ENCODE measurements at places on chromosomes 13 and 19.
A peak's percentile ranks its signal among the peaks of the same experiment; 100 is the strongest.

DNA sequence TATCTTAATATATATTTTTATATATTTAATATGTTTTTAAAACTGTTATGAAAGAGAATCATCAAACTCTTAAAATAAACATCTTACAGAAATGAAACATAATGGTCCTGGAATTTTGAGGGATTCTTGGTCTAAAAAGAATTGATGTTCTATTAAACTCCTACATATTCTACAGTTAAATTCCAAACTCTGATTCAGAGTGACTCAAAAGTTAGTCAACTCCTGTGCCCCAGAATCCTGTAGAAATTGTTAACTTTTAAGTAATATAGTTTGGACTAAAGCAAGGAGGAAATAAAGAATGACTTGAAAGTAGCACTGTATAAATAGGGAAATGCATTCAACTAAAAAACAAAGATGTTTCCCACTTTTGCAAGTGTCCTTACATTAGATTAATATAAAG, 47.7 kb downstream of the FNDC3A start:
- no peak for DNase-seq

DNA sequence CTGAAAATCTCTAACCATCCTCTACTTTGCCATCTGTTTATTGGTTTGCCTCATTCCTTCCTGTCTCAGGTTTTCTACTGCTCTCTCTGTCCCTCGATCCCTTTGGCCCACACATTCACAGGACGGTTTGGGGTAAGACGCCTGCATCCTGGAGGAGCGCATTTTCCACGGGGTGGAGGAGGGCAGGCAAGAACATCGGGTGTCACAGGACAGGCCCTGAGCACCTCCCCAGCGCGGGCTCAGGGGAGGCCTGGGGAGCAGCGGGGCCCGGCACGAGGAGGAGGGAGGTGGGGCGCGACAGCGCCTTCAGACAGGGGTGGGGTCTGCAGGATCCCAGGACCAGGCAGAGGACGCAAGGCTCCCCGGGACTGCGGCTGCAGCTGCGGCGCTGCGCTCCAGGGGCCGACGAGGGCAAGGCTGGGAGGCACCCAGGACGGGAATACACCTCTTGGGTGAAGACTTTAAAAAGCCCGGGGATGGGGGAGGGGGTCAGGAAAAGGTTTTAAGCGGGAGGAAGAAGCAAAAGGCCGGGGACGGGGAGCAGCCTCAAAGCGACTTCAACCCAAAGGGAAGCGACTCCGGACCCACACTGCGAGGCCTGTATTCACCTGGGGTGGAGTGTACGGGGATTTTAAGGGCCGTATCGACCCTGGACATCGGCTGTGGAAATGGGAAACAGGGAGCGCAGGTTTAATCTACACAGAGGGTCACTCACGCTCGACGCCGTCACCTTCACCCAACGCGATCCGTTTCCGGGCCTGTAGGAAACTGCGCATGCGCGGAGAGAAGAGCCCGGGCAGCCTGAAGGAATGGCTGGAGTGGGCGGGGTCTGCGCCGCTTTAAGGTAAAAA, at the start of gene ZNF415:
ZNF415 (minus strand) TSS at position 770 of the 851 bp plus-strand sequence. CDS start 10,234 bp downstream, outside the sequence.
- DNase-seq: peak; percentile 66

DNA sequence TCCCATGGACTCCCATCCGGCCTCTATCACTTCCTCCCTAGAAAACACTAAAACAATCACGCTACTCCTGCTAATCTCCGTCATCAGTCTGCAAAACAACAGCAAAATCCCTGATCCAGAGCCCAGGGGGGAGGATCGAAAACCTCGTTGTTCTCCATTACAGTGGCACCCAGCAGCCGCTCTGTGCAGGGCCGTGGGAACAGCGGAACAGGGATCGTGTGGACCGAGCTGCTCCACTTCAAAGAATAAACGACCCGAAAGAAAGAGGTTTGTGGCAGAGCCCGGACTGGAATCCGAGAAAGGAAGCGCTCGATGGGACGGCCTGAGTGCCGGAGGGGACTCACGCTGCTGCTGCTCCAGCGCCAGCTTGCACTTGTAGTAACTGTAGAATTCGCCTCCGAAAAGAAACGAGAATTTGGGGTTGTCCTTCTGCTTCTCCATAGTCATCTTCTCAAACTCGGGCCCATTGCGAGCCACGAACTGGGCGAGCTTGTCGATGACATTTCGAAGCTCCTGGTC, 652 bp downstream of the CHERP start:
- no peak for DNase-seq

GRCh38 chr13:75836441-75836840, 200.3 kb downstream of the LMO7 start:
- no peak for DNase-seq

DNA sequence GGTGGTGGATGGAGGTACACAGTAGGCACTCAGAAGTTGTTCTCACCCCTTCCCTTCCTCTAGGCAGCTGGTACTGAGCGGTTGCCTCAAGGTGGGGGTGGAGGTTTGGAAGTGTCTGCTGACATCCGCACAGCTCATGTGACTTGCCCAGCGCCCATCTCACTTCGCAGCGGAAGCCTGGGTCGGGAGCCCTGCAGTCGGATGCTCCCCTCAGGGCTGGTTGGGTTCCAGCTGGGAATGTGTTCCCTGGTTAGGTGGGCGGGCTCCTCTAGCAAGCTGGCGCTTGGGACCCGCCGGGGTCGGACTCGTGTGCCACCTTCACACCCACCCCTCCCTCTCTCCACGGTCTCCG, 10.2 kb downstream of the PPP1R37 start:
- DNase-seq: no peak

DNA sequence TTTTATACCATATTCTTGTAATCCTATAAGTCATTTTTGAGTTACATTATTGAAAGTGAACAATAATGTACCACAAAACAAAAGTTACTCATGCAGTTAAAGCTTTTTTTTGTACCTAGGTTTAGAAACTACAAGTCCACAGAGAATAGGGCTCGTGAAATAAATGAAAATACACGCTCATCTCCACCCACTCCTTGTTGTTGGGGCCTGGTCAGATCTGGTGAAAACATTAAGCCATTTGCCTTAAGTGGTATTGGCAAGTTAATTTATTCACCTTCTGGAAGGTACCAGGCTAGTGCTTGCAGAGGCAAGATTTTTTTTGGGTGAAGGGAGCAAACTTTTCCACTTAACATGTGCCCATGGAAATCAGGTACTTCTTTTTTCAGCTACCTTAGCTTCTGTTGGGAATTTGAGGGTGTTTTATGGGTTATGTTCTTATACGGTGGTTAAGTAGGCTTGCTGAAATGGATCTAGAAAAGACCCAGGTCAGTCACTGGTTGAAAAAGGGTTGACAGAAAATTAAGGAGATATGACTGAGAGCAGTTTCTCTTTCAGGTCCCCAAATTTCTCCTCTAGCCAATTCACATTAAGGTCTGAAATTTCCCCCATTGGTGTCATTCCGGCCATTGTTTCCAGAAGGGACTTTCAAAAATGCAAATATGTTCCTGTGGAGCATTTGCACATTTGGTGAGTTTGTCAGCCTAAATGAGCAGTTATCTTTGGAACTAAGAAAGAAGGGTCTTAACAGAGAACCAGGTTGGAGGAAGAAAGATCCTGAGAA, 143.3 kb downstream of the KCNRG start:
- no peak for DNase-seq

DNA sequence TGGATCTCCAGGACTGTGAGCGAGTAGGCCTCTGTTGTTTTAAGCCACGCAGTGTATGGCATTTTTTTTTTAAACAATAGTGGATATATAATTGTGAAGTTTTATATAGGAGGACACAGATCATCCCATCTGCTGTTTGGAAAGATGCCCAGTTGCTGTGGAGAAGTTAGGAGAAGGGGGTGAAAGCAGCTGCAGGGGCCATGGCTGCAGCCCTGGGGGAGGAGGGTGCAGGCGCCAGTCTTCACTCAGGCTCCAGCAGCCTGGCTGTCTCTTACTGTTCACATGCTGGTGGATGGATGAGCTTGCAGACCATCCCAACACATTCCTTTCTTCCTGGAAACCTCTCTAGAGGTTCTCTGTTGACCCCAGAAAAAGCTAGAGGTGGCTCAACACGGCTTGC, 242.3 kb downstream of the TEX29 start:
- no peak for DNase-seq

GRCh38 chr13:45048890-45049407, 59.6 kb downstream of the GPALPP1 start:
- DNase-seq: no peak

GRCh38 chr19:48502350-48503018, 9.2 kb downstream of the LMTK3 start:
- DNase-seq: no peak

- no peak for DNase-seq
These were observed 435.1 kb downstream of the FOXO1 start for GRCh38 chr13:40231311-40231710.

- no peak for DNase-seq
These were observed 46.8 kb downstream of the ARHGEF7 start for GRCh38 chr13:111161601-111162600.

GRCh38 chr19:35767288-35768081, 7.9 kb upstream of the ARHGAP33 start:
- DNase-seq: no peak

GRCh38 chr13:106942563-106942962, 374.6 kb upstream of the ARGLU1 start:
- DNase-seq: no peak

GRCh38 chr13:45015300-45015699, 26.0 kb downstream of the GPALPP1 start:
- DNase-seq: no peak

GRCh38 chr19:13430790-13431582, 75.3 kb downstream of the CACNA1A start:
- no peak for DNase-seq

- no peak for DNase-seq
These were observed 17.1 kb downstream of the RGL3 start for GRCh38 chr19:11401808-11402543.

DNA sequence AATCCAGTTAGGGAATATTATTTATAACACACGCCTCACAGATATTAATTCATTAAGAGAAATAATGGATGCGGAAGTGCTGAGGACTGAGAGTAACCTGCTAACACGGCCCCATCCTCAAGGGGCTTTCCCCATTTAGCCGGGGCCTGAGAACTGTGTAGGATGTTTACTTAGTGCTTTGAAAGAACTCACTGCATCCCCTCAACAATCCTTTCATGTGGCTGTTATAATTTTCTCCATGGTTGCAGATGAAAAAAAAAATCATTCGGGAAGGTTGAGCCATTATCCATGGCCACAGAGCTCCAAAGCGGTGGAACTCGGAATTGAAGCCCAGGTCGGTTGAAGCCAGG, 98.2 kb downstream of the ING1 start:
- DNase-seq: no peak

- no peak for DNase-seq
These were observed 6.1 kb downstream of the PTGIR start for GRCh38 chr19:46618670-46619231.

DNA sequence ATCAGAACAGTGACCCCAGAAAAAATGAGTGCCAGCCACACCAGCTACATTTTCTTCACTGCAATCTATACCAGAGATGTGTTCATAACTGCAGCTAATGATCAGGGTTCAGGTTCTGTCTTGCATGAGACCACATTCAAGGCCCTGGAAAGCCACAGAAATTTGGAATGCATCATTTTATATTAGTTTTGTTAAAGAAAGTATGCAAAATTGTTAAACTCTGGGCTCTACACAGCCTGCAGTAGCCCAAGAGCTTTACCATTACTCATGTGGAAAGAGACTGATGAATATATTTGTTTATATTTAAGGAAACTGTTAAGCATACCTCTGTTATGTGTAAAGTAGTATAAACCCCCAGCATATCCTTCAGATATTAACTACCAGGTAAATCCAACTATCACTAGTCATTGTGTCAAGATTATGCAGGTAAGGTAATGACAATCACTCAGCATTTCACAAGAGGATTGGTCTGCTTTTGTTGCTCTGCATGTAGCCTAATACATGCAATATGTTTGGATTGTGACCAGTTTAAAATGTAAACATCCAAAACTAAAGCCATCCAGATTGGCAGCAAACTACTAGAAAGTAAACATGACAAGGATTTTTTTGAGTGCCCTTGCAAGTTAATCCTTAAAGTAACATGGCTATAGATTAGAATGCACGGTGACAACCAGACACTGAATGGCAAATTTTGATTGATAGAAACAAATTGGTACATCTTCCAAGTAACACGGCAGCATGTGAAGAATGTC, 429.1 kb upstream of the ARGLU1 start:
- no peak for DNase-seq

GRCh38 chr13:109880371-109881346, 94.3 kb upstream of the IRS2 start:
- DNase-seq: no peak

GRCh38 chr19:50573741-50574461, 5.7 kb upstream of the LRRC4B start:
- DNase-seq: no peak

- DNase-seq: peak; percentile 11
These were observed 883 bp downstream of the ZNF441 start for GRCh38 chr19:11767633-11768133.

- DNase-seq: no peak
These were observed 40.9 kb upstream of the UFM1 start for GRCh38 chr13:38308736-38309135.

- DNase-seq: no peak
These were observed 10.2 kb upstream of the EMC10 start for GRCh38 chr19:50465986-50466705.

DNA sequence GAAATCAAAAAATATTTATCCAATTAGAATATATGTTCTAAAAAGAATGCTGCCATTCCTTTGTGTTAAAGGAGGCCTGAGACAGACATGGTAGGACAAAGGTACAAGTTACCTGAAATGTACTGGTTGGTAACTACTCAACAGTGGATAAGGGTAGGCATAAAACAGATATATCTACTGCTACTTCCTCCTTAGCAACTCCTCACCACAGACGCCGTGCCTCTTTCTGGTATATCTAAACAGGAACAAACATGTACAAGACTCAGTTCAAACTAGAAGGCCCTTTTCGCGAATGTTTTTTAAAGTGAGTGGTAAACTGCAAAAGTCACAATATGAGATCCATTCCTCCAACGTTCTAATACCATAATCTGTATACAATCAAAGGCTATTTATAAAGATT, 86.9 kb downstream of the TBC1D4 start:
- DNase-seq: peak; percentile 13
